Nephron progenitor cell (in vitro differentiated cells): ENCODE measurements at places on chromosomes 16 and 17.

- DNase-seq, result no peak
Observed at GRCh38 chr16:72457243-72457940, 285.4 kb upstream of the PMFBP1 start.

- DNase-seq, result no peak
Observed at GRCh38 chr17:41532947-41533570, 5.0 kb upstream of the KRT19 start.

GRCh38 chr17:9258115-9259015 is 237.1 kb downstream of the NTN1 start:
- DNase-seq, result no peak

DNA sequence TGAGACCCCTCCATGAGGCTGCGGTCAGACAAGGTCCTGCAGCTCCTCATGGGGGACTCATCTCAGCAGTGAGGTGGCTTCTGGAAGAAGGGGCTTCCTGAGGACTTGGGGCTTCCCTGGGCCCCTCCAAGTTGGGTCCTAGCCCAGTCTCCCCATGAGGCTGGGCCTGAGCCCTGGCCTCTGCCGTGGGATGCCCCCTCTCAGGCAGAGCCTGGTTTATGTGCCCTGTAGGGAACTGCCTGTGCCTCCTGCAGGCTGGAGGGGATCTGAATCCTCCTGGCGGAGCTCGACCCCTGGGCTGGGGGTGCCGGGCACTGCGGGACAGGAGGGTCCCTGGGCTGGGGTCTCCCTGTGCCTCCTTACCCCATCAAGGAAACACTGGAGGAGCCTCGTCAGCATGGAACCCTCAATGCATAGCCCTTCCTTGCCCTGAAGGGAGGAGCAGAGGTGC is 45.8 kb downstream of the TNFRSF13B start:
- no peak for DNase-seq

DNA sequence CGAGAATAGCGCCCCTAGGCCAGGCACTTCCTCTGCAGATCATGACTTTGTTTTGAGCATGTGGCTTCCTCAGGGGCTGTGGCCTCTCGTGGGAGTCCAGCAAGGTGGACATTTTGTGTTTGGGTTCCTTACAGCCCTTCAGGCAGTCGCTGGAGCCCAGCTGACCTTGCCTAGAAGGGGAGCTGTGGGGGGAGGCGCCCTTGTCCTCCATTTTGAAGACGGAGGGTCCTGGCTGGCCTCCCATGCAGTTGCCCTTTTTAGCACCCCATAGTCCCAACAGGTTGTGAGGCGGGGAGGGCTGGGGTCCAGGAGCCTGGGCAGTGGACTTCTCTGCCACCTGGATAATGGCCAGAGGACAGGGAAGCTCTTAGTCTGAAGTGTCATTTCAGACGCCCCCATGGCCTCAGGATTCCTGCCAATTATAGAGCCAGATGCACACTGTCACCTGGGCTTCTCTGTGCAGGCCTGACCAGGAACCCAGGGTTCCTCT is 1.4 kb downstream of the SOST start:
- DNase-seq, result no peak

GRCh38 chr17:44780845-44781480 is 22.2 kb downstream of the ADAM11 start:
- DNase-seq, result no peak

- DNase-seq, result no peak
Observed at GRCh38 chr16:72927199-72928089, 120.5 kb downstream of the ZFHX3 start.

DNA sequence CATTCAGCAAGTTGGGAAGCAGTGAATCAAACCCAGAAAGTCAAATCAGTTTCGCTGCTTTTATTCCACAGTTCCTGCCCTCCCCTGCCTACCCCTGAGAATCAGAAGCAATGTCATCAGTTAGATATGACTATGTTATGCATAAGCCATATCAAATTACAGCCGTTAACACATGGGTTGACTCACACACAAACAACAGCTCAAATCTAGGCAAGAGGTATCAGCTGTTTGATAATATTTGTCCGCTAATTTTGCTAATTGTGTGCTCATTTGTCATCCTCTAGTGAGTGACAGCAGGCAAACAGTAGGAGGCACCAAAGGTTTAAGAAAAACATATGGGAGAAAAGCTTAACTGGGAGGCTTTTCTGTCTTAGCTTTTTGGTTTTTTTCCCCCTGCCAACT is 327.4 kb upstream of the CCL2 start:
- no peak for DNase-seq

DNA sequence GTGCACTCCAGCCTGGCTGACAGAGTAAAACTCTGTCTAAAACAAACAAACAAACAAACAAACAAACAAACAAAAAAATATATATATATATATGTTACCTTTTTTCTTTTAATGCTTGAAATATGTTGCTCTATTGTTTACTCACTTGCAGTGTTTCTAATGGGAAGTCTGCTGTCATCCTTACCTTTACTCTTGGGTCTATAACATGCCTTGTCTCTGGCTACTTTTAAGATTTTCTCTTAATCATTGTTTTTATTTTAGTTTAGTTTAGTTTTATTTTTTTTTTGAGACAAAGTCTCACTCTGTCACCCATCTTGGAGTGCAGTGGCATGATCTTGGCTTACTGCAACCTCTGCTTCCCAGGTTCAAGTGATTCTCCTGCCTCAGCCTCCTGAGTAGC is 16.1 kb upstream of the TNRC6A start:
- DNase-seq, result no peak

DNA sequence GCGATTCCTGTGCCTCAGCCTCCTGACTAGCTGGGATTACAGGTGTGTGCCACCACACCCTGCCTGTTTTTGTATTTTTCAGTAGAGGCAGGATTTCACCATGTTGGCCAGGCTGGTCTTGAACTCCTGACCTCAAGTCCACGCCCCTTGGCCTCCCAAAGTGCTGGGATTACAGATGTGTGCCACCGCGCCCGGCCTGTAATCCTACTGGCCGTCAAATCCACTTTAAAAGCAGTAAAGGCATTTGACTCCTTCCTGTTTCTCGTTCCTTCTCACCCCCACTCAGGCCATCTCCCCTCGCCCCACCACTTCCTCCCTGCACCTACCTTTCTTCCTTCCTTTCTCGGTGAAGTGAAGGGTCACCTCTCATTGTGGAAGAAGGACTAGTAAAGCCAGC is 69.4 kb upstream of the CREBBP start:
- no peak for DNase-seq

- DNase-seq, result no peak
Observed at GRCh38 chr17:81036197-81036941, 1.4 kb downstream of the BAIAP2 start.

DNA sequence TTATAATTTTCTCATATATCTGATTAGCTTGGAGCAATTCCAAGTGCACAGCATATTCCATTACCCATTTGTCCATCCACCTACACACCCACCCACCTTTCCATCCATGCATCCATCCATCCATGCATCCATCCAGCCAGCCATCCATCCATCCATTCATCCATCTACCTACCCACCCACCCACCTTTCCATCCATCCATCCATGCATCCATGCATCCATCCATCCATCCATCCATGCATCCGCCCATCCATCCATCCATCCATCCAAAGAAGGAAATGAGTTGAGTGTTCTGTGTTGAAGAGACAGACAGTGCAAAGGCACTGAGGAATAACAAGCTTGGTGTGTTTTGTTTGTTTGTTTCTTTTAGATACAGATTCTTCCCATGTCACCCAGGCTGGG is 78.7 kb upstream of the FAM20A start:
- no peak for DNase-seq

GRCh38 chr16:86899151-86899550 is 320.8 kb downstream of the FOXL1 start:
- DNase-seq, result no peak

GRCh38 chr17:29568331-29569244 is at the start of gene TP53I13:
Gene TP53I13, plus strand, starts transcription at chr17:29568701. Its CDS starts 58 bp downstream, at chr17:29568759.
- DNase-seq, result peak; percentile 91

GRCh38 chr16:14219983-14220382 is 148.9 kb downstream of the MRTFB start:
- no peak for DNase-seq

GRCh38 chr16:13517841-13518240 is 402.1 kb upstream of the ERCC4 start:
- peak; percentile 5 for DNase-seq

DNA sequence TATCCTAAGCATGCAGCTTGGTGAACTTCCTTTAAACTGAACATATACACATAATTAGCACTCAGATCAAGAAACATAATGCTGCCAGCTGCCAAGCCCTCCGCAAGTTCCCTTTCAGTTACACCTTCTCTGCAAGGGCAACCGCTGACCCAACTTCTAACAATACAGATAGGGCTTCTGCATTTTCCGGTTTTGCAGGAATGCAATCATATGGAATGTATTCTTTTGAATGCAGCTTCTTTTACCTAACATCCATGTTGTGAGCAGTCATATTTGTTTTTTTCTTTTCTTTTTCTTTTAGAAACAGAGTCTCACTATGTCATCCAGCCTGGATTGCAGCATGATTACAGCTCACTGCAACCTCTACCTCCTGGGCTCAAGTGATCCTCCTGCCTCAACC is 110.7 kb downstream of the GSG1L start:
- DNase-seq, result no peak

GRCh38 chr16:87853411-87854052 is 15.8 kb downstream of the SLC7A5 start:
- peak; percentile 81 for DNase-seq

DNA sequence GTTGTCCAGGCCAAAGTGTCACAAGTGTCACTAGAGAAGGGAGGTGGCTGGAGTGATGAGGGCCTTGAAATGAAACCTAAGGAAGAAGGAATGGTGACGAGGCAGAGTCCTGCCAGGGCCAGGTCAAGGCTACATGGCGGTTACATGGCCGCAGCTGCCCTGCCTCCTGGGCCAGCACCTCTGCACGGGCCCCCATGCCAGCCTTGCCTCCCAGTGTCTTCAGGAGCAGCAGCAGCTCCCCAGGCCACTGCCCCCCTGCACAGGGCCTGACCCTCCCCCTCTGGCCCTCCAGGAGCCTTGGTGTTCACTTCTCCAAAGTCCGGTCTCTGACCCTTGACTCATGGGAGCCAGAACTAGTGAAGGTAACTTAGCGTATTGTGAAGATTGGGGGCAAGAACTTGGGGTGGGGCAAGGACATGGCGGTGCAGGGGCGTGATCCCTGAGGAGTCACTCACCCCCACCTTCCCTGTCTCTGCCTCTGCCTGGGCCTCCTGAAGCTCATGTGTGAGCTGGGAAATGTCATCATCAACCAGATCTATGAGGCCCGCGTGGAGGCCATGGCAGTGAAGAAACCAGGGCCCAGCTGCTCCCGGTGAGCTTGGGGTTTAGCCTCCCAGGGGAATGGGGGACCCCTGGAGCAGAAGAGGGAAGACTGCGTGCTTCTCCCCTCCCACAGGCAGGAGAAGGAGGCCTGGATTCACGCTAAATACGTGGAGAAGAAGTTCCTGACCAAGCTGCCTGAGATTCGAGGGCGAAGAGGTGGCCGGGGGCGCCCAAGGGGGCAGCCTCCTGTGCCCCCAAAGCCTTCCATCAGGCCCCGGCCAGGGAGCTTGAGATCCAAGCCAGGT is 4.1 kb upstream of the KCTD11 start:
- no peak for DNase-seq

DNA sequence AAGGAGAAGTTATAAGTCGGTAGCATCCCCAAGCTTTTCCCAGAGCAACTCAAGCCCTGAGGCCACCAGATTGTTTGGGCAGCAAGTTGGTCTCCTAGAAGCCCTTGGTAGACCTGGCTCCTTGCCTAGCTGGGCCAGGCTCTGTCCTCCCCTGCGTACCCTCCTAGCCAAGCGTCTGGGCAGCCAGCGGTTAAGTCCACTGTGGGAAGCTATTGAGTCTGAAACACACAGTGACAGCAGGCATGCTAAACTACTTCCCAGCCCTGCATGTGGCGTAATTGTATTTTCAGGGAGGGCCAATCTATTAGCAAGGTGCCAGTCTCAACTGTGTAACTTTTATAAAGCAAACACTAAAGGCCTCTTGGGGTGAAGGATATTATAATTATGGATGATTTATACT is 419.1 kb upstream of the RBFOX1 start:
- no peak for DNase-seq

GRCh38 chr17:82844796-82845162 is 5.0 kb upstream of the ZNF750 start:
- DNase-seq, result no peak

- no peak for DNase-seq
Observed at GRCh38 chr16:81797443-81797842, 18.4 kb downstream of the PLCG2 start.

DNA sequence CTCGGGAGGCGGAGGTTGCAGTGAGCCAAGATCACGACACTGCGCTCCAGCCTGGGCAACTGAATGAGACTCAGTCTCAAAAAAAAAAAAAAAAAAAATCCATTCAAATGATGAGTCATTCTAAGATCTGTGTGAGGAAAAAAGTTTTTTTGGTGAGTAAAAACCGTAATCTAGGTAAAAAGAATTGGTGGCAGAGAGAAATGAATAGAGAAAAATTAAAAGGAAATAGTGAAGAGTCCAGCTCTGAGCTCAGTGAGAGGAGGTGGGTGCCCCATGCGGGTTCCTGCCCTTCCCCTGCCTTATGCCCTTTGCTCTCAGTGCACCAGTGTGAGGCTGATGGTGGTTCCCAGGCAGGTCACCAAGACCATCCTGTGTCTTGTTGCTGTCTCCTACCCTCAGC is 20.9 kb downstream of the GAN start:
- no peak for DNase-seq

DNA sequence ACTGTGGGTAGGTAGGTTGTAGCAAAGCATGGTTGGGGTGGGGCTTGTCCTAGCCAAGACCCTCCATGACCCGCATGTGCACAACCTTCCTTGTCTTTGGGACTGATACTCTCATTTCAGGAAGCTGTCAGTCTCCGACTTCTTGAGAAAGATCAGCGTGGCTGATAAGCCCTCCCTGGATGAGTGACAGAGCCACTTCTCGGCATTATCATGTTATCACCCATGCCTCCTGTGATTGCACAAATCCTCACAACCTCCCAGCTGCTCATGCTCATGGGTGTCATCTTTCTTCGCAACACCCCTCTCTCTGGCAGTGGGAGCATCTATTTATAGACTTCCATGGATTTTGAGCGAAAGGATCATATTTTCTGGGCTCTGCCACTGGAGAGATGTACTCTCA is 314.2 kb downstream of the FOXL1 start:
- no peak for DNase-seq

DNA sequence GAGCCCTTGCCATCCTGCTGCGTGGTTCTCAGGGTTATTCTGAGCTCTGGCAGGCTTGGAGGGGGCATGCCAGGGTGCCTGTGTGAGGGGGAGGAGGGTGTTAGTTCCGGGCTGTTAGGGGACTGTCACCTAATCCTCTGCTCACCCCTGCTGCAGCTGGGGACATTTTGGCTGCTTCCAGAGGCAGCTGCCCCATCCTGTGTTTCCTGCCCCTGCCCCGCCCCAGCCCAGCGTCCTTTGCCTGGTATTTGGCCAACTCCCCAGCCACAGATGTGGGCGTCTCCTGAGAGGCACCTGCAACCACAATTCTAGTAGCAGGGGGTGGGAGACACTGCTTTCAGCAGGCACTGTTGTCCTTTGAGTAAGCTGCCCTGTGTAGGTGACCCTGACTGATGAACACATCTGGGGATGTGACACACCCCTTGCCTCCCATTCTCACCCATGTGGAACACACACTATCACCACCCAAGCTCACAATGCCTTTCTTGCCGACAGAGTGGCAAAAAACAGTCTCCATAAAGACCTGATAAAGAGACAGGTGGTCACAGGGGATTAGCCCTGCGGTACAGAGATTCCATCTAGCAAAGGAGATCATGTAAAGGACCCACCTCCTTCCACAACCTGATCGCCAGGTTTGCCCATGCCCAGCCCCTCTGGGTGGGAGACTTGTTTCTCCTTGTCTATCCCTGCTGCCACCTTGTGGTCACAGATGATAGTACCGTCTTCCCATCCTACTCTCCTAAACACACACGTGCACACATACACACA is at the start of gene CHRNE:
TSS of gene CHRNE (minus strand) at position 48 of the 768 bp plus-strand sequence. CDS start at position 13, 35 bp downstream.
- peak; percentile 80 for DNase-seq
